ENCODE measurements at places on chromosomes 12 and 14.

- no peak for DNase-seq
These were observed 164.3 kb downstream of the SLC5A8 start for GRCh38 chr12:101045486-101046464.

- no peak for DNase-seq
These were observed 90.9 kb upstream of the CCDC196 start for GRCh38 chr14:66395300-66395699.

- DNase-seq, result no peak
These were observed 250.0 kb downstream of the MED13L start for GRCh38 chr12:116027551-116027821.

DNA sequence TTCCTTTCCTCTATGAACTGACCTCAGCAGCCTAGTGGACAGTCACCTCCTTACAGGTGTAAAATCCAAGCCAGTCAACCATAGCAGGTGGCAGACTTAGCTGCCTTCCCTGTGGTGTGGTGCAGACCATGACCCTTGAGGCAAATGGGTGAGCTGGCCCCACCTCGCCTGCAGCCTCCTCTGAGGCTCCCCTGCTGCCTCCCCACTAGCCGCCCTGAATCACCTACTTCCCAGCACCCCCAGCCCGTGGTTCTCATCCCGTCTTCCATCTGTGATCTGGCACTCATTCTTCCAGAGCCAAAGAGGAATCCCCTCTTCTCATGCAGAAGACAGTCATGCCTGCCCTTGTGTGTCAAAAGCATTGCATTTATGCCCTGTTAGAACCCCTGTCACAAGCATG lies 34.4 kb upstream of the TSPAN9 start:
- DNase-seq, result no peak

DNA sequence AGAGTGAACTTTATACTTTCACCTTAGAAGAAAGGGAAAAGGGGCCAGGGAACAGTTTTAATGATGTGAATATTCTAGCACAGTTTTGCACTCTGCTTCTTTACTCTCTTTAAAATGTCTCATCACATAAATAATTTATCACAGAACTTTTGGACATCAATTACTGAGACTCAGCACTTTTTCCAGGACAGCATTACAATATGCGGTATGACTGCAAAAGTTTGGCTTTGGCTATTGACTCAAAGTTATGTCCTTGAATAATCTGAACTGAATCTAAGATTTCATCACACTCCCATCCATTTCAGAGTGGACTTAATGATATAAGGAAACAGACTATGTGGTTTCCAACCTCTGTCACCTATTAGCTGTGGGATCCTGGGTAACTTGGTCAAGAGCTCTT lies 11.7 kb downstream of the CCER1 start:
- DNase-seq, result no peak

GRCh38 chr14:74549588-74549987 lies 56.0 kb downstream of the ISCA2 start:
- DNase-seq, result no peak

GRCh38 chr12:74836567-74836966 lies 298.9 kb downstream of the ATXN7L3B start:
- no peak for DNase-seq

DNA sequence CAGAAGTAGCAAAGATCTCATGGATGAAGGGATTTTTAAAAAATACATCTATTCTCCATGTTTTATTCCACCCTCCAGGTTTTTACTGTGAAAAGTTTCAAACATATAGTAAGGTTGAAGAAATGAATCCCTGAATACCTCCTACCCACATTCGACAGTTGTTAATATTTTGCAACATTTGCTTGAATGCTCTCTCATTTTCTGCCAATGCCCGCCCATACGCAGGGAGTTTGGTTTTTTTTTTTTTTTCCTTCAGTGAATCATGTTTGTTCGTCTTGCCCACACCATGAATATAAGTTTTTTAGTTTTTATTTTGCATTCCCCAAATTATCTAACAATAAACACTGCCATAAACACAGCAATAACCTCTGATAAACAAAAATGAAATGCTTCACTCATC lies 82.9 kb downstream of the MAP1LC3B2 start:
- DNase-seq, result no peak

DNA sequence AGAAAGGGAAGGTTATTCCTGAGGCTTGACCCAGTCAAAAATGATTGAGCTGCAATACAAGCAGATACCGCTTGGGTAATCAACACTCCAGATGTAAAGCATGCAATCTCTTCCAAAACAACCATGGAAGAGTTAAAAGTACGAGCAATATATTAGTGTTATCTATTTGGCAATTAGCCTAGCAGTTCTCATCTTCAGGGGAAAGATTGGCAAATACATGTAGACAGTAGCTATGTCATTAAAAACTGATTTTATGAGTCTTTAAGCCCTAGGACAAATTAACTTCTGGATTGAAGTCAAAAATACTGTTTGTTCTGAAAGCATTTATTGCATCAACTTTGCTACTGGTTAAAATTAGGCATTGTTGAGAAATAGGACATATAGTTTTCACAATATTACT lies 9.3 kb upstream of the GYS2 start:
- no peak for DNase-seq

Measured in hematopoietic multipotent progenitor cell (in vitro differentiated cells).